ENCODE measurements at places on chromosomes 4 and X.

GRCh38 chrX:134780908-134781307 lies 122.6 kb upstream of the PLAC1 start:
- no peak for DNase-seq

- DNase-seq, result no peak
These were observed 1.1 kb downstream of the NFXL1 start for GRCh38 chr4:47913330-47913729.

- DNase-seq, result peak; percentile 77
These were observed 6.1 kb downstream of the SPATA18 start for GRCh38 chr4:52057196-52057595.

- peak; percentile 18 for DNase-seq
These were observed 39.5 kb downstream of the NSD2 start for GRCh38 chr4:1910643-1911042.

- no peak for DNase-seq
These were observed 11.0 kb downstream of the PGM2 start for GRCh38 chr4:37837446-37837845.

DNA sequence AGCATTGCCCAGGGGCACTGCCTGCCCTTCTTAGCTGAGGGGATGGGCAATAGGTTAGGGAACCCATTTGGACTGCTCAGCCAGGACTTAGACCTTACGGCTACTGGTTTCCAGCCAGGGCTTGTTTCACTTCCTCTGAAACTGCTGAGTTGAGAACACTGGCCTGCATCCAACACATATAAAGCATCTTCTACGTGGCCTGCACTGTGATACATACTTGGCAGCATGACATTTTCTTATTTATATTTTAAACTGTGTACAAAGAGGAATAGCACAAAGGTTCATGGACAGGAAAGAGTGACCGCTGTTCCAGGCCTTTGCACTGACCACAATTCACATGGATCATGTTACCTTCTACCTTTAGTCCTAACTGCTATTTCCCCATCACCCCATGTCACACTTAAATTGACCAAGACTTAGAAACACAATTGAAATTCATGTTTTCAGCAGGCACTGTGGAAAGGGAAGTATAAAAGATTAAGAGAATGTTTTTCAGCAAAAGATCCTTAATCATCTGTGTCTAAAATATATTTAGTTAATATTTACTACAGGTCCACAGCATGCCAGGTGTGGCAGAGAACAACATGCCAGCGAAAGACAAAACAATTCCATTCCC lies 43.7 kb downstream of the NLGN4X start:
- no peak for DNase-seq

GRCh38 chr4:109072595-109072994 lies 229.9 kb downstream of the COL25A1 start:
- peak; percentile 74 for DNase-seq

GRCh38 chrX:348461-349117 lies 30.0 kb upstream of the GTPBP6 start:
- no peak for DNase-seq

DNA sequence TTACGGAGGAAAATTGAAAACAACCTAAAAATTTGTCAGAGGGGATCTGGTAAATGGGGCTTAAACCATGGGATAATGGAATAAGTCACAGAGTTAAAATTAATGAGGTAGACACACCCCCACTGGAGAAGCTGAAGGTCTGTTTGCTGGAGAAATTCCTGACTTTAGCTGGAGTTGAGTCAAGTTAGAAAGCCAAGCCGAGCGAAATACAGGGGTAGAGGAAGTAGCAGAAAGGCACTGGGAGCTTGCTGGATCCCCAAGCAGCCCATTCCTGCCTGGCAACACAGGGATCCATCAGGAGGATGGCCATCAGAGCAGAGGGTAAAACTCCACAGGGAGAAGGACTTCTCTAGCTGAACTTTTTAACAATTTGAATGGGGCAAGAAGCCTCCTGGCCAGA lies 163.8 kb downstream of the ATRX start:
- DNase-seq, result no peak

GRCh38 chrX:3529466-3530010 lies 183.1 kb upstream of the MXRA5 start:
- no peak for DNase-seq

DNA sequence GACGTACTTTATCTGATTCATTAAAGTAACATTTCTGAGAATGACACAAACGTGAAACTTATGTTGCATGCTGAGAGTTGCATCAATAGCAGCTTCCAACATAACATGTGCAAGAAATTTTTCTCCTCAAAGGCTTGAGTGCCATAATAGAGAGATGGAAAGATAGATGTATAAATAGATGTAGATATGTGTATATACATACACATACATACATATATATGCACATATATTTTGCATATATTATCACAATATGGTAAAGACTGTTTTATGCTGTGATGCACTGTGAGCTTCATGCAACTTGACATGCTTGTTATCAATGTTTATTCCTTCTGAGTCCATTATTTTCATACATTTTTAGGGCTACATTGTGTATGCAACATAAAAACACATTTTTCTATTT lies 270.6 kb upstream of the GALNTL6 start:
- DNase-seq, result no peak

DNA sequence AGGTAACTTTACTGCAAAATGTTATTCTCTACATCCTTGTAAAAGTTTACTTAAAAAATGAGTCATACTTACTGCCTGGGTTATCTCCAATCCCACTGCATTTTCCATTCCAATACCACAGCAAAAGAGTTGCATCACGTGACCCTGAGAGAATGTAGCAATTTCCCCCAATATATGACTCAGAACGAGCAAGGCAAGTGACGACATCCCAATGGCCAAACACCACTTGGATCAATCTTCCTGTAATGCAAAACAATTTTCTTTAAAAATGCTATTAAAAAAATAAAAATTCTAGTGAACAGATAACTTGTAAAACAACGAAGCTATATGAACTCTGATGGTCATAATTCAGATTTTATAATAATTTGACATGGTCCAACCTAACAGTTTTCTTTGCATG lies 224.3 kb downstream of the DCLK2 start:
- peak; percentile 76 for DNase-seq

DNA sequence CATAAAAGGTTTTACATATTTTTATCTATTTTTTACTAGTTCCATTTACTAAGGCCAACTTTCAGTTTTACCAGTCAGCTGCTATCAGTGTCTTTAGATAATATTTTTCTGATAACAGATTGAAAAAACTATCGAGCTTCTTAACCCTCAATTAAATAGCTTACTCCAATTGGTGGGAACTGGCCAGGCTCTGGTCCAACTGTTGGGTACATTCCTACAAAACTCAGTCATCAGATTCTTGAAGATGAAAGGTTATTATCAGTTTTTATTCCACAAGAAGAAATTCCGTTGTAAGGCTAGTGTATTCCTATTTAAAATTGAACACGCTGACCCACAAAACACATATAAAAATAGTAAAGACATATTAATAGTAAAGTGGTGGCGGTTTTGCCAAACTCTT lies 346.2 kb downstream of the MAPK10 start:
- no peak for DNase-seq

- peak; percentile 93 for DNase-seq
These were observed at the start of gene INTU for GRCh38 chr4:127632420-127633403. Gene INTU (plus strand): TSS chr4:127632957. CDS start chr4:127633035, 78 bp downstream.

DNA sequence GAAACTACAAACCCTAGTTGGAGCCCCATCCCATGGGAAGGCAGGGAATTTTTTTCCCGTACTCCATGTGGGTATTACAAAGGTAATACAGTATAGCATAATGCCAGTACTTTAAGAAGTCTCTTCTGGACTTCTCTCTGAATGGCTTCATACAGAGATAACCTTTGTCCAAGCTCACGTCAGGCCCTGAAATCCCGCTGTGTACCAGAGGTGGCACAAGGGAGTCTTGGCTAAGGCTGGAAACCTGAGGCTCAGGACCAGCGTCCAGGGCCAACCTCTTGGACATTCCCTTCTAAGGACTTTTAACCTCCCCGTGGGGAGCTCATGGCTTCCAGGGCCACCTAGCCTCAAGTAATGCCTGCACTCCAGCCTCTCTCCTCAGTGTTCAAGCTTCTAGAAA lies 338.9 kb upstream of the FAM241A start:
- no peak for DNase-seq

DNA sequence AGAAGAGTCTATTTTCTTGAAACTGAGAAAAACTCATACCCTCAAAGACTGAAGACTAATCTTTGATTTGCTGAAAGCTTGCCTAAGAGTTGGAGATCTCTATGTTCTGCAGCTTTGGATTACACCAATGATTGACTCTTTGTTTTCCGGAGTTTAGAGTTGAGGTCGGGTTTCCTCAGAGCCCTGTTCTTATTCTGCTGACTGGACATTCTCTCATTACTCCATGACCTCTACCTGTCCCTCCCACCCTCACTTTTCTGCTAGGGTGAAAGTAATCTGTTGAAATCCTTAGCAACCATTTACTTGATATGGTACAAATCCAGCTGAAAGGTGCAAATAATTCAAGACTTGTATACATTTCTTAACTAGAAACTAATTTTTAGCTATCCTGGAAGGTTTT lies 421.5 kb upstream of the FRG1 start:
- DNase-seq, result no peak

- no peak for DNase-seq
These were observed 20.0 kb downstream of the CLCN3 start for GRCh38 chr4:169640261-169640870.

DNA sequence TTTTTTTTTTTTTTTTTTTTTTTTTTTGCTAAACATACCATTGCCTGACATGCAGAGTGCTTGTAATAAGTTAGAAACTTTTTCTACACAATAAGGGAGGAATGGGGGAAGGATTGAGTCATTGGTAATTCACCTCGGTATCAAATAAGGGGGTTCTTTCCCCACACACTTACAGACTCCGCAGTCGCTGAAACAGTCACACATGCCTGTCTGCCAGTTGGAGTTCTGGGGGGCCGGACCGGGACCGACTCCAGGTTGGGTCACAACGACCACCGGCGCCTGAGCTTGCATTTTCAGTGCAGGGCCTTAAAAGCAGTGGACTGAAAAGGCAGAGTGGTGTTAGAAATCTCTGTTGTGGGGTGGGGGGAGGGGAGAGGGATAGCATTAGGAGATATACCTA lies 6.9 kb downstream of the PLAC8 start:
- DNase-seq, result no peak

DNA sequence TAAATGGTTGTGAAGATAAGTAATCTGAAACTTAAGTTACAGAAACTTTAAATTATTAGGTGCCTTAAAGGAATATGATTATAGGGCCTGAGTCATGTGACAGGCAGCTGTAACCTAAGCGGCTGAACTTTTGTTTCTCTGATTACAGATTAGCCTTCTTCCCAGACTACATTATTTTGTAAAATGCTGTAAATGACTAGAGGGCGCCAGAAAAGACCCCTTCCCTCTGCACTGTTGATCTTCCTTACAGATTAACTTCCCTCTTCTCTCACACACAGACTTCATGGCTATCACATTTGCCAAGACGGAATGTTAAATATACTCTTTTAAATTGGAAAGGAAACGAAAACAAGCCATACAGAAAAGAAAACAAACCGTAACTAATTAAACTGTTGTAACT lies 96.6 kb downstream of the EVC2 start:
- no peak for DNase-seq
